ENCODE measurements at places on chromosomes 6 and 20.
A peak's percentile ranks its signal among the peaks of the same experiment; 100 is the strongest.

DNA sequence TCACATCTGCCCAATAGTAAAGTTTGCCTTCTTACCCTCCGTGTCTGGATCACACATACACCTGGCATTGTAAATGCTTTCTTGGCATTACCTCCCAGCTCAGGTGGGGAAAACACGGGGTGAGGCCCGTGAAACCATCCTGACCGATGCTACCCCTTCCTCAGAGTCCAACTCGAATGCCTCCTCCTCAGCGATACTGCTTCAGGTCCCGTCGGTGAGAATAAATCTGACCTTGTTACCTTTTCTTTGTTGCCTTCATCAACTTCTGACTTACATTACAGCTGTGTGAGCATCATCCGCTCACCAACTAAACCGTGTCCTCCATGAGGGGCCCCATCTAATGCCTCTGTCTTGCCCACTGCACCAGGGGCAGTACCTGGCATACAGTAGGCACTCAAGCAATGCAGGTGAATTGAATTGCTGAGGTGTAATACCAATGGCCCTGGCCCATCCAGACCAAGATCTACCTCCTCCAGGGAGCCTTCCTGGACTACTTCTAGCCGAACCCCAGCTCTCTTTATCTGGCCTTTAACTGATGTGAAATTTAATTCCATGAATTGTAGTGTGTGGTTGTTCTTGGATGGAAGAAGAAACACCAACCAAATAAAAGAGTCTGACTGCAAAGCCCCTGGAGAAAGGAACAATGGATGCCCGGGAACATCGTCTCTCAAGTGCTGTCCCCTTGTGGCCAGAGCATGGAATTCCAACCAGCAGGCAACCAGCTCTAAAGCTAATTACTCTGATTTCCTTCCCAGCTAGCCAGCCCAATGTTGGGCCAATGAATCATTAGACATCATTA lies 141.5 kb downstream of the ANKRD60 start:
- DNase-seq: peak; percentile 55

GRCh38 chr20:39850821-39851330 lies 838.2 kb downstream of the MAFB start:
- DNase-seq: no peak

- DNase-seq: no peak
These were observed 102.2 kb downstream of the SYCP2 start for GRCh38 chr20:59831024-59831915.

GRCh38 chr6:2770171-2770570 lies 5.0 kb downstream of the WRNIP1 start:
- no peak for DNase-seq

GRCh38 chr6:41494212-41495110 lies 51.7 kb upstream of the FOXP4 start:
- no peak for DNase-seq

DNA sequence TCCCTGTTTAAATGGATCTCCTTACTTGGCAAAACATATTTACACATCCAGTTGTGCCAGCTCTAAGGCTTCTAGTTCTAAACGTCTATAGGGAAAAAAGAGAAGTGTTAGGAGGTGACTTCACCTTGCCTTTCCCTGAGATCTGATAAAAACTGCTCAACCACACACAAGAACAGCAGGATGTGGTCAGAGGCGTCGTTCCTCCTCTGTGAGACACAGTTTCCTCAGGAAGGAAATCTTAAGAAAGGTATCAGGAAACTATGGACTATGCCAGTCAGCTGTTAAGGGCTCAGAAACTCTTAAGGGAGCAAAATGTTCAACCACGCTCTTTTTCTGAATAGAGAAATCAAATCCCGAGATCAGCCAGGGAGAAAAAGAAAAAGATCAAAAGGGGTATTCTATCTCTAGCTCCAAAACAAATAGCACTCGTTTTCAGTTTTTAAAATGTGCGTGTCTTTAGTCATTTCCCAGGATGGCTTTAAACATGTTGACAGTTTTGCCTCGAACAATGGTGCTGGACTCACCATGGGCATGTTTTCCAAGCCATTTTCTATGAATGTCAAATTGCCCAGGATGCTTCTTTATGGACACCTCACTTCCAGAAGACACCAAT lies 154.5 kb downstream of the HACE1 start:
- peak; percentile 91 for DNase-seq

DNA sequence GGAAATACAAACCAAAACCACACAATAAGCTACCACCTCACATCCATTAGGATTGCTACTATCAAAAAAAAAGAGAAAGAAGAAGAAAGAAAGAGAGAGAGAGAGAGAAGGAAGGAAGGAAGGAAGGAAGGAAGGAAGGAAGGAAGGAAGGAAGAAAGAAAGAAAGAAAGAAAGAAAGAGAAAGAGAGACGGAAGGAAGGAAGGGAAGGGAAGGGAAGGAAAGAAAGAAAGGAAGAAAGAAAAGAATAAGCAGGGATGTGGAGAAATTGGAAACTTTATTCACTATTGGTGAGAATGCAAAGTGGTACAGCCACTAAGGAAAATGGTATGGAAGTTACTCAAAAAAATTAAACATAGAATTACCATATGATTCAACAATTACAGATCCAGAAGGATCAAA lies 159.9 kb downstream of the ID4 start:
- no peak for DNase-seq

GRCh38 chr20:57195469-57196100 lies 70.9 kb downstream of the BMP7 start:
- peak; percentile 22 for DNase-seq

GRCh38 chr20:23167431-23167830 lies 81.3 kb upstream of the CD93 start:
- DNase-seq: peak; percentile 54

DNA sequence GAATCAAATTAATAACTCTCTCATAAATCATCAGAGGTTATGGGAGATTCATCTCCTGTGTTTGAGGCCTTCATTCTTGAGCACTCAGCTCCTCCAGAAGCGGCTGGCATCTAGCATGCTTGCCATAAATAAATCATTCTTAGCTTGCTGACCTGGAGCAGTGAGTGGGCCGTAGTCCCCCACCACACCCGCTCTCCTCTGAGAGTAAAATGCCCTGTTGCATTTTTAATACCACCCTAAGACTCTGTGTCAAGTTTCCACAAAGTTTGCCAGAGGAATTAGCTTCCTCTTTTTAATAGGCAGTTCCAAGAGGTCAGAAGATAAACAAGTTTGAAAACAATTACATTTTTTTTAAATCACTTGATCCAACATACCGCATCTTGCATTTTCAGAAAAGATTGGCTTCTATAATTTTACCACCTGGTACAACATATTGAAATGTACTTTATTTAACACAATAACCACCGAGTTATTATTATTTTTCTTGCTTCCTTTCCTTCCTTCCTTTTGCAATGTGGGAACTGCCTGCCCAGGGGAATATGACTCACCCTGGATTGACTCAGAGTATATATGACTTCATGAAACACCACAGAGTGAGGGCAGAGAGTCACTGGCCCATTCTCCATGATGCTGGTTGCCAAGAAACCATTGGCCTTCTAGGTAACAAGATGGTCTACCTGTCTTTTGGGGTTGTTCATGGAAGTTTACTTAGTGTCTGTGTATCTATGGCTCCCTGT lies 29.4 kb upstream of the CLIC5 start:
- peak; percentile 90 for DNase-seq

DNA sequence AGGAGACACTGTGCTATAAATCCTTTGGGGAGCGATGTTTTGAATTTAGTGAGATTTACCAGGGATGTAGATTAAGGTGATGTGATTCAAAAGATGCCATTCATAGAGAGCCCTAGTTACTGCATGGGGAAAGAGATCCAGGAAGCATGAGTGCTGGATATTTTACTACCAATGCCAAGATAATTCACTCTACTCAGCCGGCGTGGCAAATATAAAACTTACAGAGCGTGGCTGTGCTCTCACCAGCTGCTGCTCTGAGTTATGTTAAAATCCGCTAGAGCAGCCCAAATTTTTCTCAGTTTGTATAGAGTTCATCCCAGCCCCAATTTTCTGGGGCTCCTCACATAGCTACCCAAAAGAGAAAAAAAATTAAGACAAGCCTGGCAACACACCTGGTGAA lies 48.6 kb downstream of the BFSP1 start:
- no peak for DNase-seq

GRCh38 chr20:41249411-41250281 lies 67.9 kb downstream of the ZHX3 start:
- DNase-seq: peak; percentile 93

- DNase-seq: no peak
These were observed 147.3 kb downstream of the TRIM27 start for GRCh38 chr6:28776269-28777146.

DNA sequence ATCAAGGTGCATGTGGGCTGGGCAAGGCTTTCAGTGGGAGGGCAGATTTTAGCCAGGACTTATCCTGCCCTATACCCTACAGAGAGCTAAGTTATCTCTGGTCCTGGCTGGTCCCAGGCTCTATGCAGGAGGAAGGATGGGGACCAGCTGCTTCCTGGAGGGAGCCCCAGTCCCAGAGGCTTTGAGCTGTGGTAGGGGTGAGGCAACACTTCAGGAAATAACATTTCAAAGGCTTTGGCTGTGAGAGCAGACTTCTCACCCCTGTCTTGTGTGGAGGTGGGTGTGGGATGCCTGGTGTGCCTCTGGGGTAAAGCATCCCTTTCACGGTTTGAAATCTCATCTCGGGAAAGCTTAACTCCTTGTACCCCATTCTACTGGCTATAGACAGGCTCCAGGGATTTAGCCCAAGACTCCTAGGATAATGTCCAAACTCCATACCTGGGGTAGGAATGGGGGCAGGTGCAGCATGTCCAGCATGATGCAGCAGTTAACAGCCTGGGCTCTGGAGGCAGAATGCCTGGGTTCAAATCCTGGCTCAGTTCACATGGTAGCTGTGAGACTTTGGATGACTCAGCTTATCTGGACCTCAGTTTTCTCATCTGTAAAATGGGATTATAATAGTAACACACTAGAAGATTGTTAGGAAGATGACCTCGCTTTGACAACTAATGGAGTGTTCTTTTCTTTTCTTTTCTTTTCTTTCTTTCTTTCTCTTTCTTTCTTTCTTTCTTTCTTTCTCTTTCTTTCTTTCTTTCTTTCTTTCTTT lies 27.5 kb upstream of the SIRPA start:
- no peak for DNase-seq

- no peak for DNase-seq
These were observed 8.0 kb upstream of the WTAP start for GRCh38 chr6:159719287-159719686.

GRCh38 chr20:59673288-59673997 lies 69.1 kb downstream of the PHACTR3 start:
- no peak for DNase-seq

GRCh38 chr6:17233531-17233930 lies 47.6 kb upstream of the RBM24 start:
- peak; percentile 20 for DNase-seq

DNA sequence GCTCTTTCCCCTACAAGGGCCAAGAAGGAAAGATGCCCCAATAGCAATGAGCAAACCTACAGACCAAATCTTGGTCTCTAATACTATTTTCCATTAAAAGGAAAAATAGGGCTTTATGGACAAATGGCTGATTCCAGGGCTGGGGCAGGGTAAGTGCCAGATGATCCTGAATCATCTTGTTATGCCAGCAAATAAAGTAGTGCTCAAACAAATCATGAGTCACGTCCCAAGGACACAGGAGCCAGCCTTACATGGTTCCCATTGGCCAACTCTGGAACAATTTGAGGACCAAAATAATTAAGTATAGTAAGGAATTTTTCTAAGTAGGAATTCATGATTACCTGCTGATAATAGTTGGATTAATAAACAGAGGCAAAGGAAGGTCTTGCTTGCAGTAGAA lies 53.2 kb upstream of the NKX2-4 start:
- DNase-seq: no peak

- no peak for DNase-seq
These were observed 84.4 kb upstream of the SCAF8 start for GRCh38 chr6:154648888-154649205.

Measured in astrocyte of the spinal cord (primary cell).